DND-41 (cell line): ENCODE measurements at places on chromosomes 5 and 9.

GRCh38 chr9:37284636-37285035, 137.9 kb upstream of the GRHPR start:
- DNase-seq, result no peak

- DNase-seq, result no peak
Observed at GRCh38 chr5:163261647-163262269, 175.6 kb upstream of the CCNG1 start.

DNA sequence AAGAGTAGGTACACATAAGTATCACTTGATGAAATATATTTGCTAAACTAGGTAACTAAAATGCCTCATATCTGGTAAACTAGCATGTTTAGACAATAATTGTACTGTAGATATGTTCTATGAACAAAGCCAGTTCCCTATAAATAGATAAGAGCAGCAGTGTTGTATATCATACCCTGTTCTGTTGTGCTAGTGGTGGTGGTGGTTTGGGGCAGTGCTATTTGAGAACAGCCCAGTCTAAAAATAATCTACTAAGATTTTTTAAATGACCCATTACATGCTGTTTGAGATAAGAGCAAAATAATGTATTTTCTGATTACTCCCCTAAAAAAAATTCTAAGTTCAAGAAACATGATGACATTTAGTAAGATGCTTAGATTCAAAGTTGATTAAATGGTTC, 829.2 kb upstream of the DMAC1 start:
- DNase-seq, result no peak

GRCh38 chr5:9468060-9468388, 77.9 kb downstream of the SEMA5A start:
- DNase-seq, result no peak

GRCh38 chr5:169299191-169299662, 1.7 kb downstream of the SLIT3 start:
- no peak for DNase-seq

GRCh38 chr9:120932086-120932823, 5.7 kb upstream of the TRAF1 start:
- DNase-seq, result no peak

DNA sequence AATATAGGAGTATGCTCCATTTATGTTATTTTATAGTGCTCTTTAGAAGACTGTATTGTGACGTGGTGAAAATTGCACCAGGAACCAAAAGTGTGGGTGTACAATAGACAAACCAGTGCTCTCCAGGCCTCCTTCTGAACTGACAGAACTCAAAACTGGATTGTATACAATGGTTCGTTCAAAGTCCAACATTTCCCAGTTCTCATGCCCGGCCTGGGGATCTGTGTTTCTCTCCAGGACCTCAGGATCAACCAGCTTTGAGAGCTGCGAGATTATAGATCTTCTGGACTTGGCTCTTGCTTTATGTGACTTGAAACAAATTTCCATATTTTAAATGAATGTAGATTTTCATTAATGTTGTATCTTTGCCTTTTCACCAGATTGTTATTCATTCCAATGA, 60.8 kb upstream of the CER1 start:
- DNase-seq, result no peak

GRCh38 chr5:133924221-133924920, 44.1 kb downstream of the C5orf15 start:
- DNase-seq, result no peak

DNA sequence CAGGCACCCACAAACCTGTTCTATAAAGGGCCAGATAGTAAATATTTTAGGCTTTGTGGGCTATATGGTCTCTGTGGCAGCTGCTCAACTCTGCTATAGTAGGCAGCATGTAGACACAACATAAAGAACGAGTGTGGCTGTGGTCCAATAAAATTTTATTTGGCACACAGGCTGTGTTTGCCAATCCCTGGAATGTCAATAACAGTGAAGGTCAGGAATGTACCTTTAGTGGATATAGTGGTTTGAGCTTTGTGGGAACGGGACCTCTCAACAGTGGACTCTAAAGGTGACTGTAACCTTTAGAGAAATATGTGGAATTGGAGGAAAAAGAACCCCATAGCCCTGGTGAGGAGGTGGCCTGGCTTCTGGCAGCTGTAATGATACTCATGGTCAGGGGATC, 145.2 kb downstream of the MAST4 start:
- no peak for DNase-seq

DNA sequence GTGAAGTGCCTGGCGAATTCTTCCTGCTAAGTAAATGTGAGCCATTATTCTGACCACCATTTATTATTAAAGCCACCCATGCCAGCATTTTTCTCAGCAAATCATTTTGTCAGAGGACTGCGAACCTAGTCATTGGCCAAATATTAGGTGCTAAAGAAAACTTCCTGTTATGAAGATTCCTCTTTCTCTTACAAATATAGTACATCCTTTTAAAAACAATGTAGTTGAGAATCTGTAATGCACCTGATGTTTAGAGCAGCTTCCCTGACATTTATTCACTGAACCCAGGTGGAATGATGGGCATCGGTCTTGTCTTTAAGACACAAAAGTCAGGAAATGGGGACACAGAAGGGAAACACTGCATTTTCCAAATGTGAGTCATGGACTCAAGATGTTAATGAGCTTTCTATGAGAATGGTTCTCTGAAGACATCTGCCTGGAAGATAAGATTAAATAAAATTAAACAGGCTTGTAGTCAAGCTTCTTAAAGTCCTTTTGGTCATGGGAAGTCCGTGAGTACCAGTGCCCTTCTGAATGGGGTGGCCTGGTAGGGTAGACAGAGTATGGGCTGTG, 290.6 kb downstream of the FBXL7 start:
- no peak for DNase-seq

DNA sequence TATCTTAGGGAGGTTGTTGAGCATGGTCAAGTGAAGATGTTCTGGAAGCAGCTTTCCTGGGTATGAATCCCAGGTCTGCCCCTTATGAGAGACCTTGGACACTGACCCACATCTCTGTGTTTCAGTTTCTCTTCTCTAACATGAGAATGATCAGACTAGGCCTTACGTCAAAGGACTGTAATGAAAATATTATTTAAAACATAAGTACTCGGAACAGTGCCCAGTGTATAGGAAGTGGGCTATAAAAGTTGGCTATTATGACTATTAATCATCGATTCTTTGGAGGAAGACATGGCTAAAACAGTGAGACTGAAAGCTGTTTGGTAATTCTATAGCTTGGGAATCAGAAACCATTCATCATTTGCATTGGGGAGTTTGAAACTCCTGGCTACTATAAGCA, 65.3 kb upstream of the MYO10 start:
- no peak for DNase-seq

- DNase-seq, result no peak
Observed at GRCh38 chr9:18601026-18601425, 127.1 kb downstream of the ADAMTSL1 start.

DNA sequence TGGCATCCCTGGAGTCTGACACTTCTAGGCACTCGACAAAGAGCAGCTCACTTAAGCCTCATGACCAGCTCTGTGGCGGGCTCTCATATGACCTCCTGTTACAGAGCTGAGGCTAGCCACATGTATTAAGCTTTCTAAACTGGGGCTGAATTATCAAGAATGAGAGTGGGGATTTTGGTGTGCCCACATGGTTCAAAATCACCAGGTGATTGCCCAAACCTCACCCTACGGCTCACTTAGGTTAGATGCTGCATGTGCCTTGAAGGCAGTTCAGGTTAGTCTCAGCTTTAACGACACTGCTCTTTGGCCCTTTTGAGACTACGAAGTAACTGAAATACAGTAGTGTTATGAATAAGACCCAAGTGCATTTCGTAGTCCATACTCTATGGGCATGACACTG, 39.4 kb upstream of the SMIM32 start:
- no peak for DNase-seq

- DNase-seq, result no peak
Observed at GRCh38 chr5:136979131-136979530, 520.0 kb downstream of the SPOCK1 start.

DNA sequence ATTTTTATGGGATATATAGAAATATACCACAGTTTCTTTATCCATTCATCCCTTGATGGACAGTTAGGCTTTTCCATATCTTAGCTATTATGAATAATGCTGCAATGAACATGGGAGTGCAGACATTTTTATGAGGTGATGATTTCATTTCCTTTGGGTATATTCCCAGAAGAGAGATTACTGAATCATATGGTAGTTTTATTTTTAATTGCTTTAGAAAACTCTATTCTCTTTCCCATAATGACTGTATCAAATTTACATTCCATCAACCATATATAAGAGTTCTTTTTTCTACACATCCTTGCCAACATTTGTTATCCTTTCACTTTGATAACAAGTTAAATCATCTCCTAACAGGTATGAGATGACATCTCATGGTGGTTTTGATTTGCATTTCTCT, 821.6 kb downstream of the TLE1 start:
- DNase-seq, result no peak

GRCh38 chr5:36552651-36553393, 53.6 kb upstream of the SLC1A3 start:
- no peak for DNase-seq

GRCh38 chr9:125432715-125433385, 171.2 kb downstream of the GAPVD1 start:
- DNase-seq, result no peak

- no peak for DNase-seq
Observed at GRCh38 chr9:102483651-102484050, 511.5 kb upstream of the CYLC2 start.

- no peak for DNase-seq
Observed at GRCh38 chr5:95738072-95738471, 6.9 kb downstream of the RHOBTB3 start.

- no peak for DNase-seq
Observed at GRCh38 chr5:130532786-130533185, 628.5 kb downstream of the CHSY3 start.

- DNase-seq, result no peak
Observed at GRCh38 chr9:132708769-132709430, 38.6 kb downstream of the GTF3C4 start.

DNA sequence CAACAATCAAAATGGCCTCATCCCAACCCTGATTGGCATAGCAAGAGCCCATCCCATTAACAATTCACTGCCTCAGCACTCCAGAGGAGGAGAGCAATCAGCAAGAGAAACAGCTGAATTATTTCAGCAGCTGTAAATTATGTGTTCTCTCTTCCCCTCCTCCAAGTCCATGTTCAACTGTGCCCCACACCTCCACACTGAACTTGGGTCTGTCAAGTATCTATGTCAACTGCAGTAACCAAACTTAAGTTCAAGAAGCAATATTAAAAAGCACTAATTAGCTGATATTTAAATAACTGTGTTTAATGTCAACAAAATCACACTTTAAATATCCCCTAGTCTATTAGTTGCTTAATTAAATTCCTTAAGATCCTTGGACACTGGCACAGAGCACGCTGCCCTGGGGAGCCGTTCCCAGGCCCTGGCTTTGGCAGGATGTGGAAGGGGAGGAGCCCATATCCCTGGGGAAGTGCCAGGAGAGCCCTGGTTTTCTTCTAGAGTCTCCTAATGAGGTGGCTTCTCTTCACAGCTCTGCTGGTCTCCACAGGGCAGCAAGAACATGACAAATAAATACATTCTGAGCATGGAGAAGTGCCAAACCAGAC, 50.6 kb downstream of the SIL1 start:
- DNase-seq, result no peak

GRCh38 chr5:144284931-144285502, 114.3 kb downstream of the KCTD16 start:
- DNase-seq, result no peak

GRCh38 chr5:2299388-2300220, 416.9 kb upstream of the IRX4 start:
- DNase-seq, result no peak

DNA sequence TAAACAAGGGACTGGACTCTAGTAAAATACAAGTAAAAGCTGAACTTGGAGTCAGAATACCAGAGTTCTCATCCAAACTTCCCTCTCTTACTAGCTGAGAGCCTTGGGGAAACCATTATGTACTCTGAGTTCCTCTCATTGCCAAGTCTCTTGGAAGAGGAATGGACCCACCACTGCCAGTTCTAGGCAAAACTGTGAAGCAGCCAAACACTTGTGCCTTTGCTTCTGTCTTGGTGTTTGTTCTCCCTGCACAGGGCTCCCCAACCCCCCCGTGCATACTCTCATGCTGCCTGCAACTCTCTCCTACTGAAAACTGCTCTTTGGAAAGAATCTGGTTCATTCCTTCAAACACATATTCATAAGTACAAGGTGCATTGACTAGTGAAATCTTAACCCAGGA, 102.6 kb downstream of the PDZD2 start:
- no peak for DNase-seq

GRCh38 chr5:73702951-73703350, 77.0 kb downstream of the ARHGEF28 start:
- no peak for DNase-seq

GRCh38 chr9:81047280-81047679, 642.1 kb downstream of the TLE1 start:
- no peak for DNase-seq

GRCh38 chr5:17120209-17120608, 97.2 kb upstream of the BASP1 start:
- DNase-seq, result no peak

DNA sequence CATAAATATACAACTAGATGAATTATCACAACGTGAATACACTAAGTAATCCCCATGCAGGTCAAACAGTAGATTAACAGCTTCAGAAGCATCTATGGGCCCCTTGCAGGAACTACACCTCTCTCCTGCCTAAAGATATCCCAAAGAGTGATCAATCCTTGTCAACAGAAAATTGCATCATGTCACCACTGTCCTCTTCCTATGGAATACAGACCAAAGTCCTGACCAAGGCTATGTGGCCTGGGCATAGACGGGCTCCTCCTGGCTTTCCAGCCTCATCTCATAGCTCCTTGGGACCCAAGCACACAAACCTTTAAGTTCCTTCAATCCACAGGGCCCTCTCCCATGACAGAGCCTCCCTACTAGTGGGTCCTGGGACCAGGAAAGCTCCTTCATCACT, 25.3 kb downstream of the NIPAL4 start:
- DNase-seq, result no peak

- no peak for DNase-seq
Observed at GRCh38 chr9:133489253-133490190, 10.6 kb upstream of the SLC2A6 start.

- no peak for DNase-seq
Observed at GRCh38 chr5:113807427-113807991, 294.0 kb downstream of the YTHDC2 start.

GRCh38 chr9:124779368-124780059, 2.6 kb downstream of the OLFML2A start:
- DNase-seq, result no peak

DNA sequence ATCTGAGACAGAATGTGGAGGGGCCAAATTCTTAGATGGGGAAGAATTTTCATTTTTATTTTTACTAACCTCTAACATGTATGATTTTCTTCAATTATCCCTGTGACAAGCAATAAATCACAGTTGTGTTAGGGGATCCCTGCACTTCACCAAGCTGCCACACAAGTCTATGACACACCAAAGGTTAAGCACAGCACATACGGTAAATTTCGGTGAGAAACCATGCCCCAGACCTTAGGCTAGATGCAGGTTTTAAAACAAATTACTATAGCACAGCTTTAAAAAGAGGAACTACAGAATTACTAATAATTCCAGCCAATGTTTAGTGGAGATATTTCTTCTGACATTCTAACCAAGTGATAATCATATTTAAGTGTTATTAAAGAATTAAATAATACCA, 175.7 kb upstream of the RORB start:
- no peak for DNase-seq
